Vagina (tissue), 2 donors: ENCODE measurements at places on chromosomes 13 and 19.

DNA sequence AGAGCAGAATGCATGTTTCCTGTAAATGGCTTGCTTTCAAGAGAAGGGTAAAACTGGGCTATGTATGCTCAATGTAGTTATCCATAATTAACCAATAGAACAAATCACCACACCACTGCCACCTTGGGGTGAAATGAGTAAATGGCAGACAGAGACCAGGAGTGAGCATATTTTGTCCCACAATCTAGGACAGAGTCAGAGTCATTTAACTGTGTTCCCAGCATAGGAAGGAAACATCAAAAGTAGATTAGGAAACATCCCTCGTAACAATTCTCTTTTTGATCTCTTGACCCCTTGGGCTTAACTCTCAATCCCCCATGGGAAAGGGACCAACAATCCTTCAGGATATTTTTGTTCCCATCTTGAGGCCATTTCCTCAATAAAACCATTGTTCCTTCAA lies 224.8 kb downstream of the NHLRC3 start:
- no peak for DNase-seq

DNA sequence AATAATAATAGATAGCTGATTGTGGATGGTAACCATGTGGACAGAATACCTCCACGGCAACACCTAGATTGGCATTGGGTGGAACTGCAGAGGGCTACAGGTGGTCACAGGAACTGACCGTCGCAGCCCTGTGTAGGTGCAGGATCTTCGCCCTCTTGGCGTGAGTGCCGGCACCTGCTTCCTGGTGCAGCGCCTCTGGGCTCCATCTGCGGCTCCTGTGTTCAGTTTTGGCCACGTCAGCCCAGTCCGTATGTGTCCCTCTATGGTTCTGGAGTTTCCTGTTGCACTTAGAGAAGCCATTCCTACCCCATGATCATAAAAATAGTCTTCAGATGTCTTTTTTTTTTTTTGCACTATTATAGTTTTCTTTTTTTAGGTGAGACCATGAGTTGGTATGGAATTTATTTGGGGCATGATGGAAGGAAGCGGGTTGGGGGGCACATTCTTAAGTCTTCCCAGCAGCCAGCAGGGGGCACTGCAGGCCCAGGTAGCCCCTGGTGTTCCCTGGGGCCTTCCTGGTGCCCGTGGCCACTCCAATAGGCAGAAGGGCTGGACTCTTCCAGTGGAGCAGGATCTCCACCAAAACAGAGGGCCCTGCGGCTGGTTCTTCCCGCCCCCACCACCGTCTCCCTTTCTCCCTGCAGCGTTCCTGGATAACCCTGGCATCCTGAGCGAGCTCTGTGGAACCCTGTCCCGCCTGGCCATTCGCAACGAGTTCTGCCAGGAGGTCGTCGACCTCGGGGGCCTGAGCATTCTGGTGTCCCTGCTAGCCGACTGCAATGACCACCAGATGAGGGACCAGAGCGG lies 10.1 kb upstream of the SLC25A42 start:
- no peak for DNase-seq

DNA sequence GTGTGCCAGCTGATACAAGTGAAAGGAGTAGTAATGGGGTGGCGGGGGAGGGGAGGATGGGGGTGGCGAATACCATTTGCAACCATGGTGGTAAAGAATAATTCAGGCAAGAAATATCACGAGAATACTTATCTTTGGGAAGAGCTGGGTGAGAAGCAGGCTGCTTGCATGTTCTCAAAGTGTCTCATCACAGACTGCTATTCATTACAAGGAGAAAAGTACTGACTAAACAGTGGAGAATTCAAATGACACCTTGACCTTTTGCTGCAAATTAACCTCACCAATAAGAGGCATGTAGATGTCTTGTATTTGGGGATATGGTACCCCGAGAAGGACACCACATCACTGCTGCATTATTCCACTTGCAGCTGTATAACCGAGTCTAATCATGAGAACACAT lies 585.7 kb upstream of the GPC6 start:
- no peak for DNase-seq

DNA sequence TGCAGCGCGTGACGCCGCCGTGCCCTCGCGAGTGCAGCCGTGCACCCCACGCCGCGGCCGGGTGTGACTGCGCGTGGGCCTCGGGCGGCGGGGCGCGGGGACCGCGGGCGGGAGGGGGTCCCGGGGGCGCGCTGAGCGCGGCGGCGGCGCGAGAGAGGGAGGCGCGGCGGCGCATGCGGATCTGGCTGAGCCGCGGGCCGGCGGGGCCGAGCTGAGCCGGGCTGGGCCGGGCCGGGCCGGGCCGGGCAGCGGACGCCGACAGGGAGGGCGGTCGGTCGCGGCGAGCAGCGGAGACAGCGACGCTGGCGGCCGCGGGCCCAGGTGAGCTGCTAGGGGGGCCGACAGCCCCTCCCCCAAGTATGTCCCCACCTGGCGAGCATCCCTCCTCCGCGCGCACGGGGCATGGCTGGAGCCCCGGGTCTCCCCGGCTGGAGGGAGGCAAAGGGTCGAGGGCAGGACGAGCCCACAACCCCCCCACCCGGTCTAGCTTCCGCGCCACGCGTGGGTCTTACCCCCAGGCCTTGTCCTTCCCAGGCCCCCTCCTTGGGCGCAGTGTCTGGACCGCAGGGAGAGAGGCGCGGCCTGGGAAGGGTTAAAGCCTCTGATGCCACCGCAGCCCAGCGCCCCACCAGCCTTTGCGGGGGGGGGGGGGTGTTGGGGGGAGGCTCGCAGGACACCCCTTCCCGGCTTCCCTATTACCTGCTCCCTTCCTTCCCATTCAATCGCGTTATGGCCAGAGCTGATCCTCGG lies at the start of gene SPTBN4:
SPTBN4 (plus strand) TSS at position 17 of the 750 bp plus-strand sequence. CDS start 5,621 bp downstream, outside the sequence.
- DNase-seq = no peak

DNA sequence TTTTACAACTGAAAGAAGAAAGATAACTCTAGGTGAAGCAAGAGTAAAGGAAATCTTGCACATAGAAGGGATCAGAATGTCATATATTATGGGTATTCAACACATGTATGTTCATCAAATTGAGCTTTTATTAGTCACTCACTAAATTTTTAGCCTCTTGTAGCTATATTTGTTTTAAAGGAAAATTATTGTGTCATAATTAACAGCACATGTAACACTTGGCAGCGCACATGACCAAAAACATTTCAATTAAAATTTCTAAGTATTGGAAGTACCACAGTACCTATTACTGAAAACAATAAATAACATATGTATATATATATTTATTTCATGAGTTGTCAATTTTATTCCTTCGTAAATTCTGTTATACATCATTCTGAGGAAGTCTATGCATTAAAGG lies 2800.4 kb downstream of the PCDH9 start:
- no peak for DNase-seq

- DNase-seq = no peak
These were observed 4.9 kb downstream of the REX1BD start for GRCh38 chr19:18593367-18594095.

DNA sequence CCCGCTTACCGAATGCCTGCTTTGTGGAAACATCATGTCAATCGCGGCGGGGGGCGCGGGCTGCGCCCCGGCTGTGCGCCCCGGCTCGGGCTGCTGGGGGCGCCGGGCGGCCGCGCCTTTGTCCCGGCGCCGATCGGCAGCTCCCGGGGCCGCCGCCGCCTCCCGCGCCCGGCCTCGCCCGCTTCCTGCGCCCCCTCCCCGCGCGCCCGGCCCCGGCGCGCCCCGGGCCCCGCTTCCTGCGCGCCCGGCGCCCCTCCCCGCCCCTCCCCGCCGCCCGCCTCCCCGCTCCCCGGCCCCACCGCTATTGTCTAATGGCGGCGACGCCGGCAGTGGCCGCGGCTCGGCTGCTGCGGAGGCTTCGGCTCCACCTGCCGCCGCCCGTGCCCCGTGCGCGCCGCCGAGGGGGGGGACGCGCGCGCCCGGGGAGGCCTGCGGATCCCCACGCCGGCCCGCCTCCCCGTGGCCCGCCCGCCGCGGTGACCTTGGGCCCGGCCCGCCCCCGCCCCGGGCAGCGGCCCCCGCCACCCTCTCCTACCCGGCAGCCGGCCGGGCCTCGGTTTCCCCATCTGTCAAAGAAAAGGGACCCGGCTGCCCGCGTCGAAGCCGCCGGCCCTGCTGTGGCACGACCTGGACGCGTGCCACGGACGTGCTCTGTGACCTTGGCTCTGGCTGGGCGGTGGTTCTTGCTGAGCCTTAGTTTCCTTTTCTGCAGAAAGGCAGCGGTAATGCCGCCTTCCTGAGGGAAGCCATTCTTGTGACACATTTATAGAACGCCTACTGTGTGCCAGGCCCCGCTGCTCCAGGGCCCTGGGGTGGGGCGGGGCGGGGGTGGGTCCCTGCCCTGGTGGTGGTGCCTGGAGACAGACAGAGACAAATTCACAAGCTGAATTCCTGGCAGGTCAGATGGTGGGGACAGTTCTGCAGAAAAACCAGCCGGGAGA lies at the start of gene TLE5:
TLE5 (minus strand) TSS at position 331 of the 941 bp plus-strand sequence; CDS start at position 36, 295 bp downstream.
- no peak for DNase-seq

DNA sequence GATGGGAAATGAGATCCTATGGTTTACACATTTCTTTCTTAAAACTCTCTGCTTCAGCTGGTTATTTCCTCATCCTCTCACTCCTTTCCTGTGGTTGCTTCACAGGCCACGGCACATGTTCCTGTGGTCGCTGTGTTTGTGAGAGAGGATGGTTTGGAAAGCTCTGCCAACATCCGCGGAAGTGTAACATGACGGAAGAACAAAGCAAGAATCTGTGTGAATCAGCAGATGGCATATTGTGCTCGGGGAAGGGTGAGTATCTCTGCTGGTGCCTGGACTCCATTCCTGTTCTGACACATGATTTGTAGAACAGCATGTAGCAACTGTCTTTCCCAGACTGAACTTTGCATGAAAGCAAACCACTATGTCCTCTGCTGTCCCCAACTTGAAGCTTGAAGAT lies 254.2 kb downstream of the ITGBL1 start:
- no peak for DNase-seq

DNA sequence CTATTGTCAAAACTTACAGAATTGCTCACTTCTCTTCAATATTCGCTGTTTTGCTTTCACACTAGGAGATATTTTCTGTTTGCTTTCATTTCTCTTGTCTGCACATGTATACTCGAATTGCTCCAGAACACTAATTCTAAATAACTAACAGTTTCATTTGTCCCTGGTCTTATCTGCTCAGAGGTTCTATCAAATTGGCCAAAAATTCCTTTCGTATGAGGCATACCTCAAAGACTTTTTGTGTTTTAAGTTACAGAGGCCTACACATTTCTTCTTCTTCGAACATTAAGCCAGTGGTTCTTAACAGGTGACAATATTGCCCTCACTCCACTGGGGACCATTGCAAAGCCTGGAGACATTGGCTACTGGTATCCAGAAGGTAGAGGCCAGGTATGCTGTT lies 1314.6 kb downstream of the EFNB2 start:
- no peak for DNase-seq

DNA sequence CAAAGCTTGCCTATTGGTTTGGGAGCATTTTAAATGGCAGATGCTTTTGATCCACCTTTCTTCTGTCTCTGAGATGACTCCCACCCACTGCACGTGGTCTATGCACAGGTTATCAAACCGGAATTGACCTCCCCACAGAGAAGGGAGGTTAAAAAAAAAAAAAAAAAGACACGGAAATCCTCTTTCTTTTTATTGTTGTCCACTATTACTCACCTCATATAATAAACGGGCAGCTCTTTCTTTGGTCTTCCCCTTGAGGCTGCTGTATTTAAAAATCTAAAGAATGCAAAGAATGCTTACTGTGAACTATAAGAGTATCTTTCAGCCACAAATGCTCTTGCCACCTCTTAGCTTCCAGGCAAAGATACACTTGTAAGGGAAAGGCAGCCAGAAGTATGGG lies 329.7 kb downstream of the NDFIP2 start:
- DNase-seq = no peak

DNA sequence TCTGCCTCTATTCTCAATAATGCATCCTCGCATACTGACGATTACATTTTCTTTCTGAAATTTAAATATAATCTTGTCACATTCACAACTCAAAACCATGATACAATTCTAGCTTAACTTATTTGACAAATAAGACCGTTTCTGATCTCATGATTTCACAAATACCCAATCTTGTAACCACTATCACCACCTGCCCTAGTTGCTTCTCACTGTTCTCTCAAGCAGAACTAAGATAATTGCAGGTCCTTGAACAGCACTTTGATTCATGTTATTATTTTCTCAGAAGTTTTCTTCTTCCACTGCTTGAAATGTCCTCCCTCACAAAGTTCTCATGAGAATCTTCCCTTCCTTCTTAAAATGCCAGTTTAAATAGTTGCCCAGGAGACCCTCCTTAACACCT lies 211.4 kb downstream of the PCDH9 start:
- no peak for DNase-seq

- DNase-seq = no peak
These were observed 199.2 kb downstream of the LACC1 start for GRCh38 chr13:44078806-44079376.
